ENCODE measurements at places on chromosomes 2 and 18. TPM values are rescaled to one million over a fixed set of nuclear protein-coding genes. Genes with fewer than 3 reads are reported as not detected.

GRCh38 chr18:46706968-46707367 lies 49.9 kb downstream of the ST8SIA5 start:
- no peak for DNase-seq
- no peaks in the 10 kb centered on the region for H3K4me1 ChIP-seq
- H3K4me3 ChIP-seq: no peak overlapping the region
- H3K36me3 ChIP-seq: no peaks in the 10 kb centered on the region
- no peaks in the 10 kb centered on the region for H3K27me3 ChIP-seq
- no peak overlapping the region for H3K27ac ChIP-seq

- H3K4me3 ChIP-seq: no peak overlapping the region
- H3K27me3 ChIP-seq: no peaks in the 10 kb centered on the region
- no peak overlapping the region for H3K27ac ChIP-seq
- no peaks in the 10 kb centered on the region for H3K36me3 ChIP-seq
- H3K4me1 ChIP-seq: no peaks in the 10 kb centered on the region
These were observed 75.8 kb downstream of the GRB14 start for GRCh38 chr2:164545484-164545883.

GRCh38 chr2:45138904-45139303 lies 129.7 kb upstream of the SIX2 start:
- H3K36me3 ChIP-seq: no peaks in the 10 kb centered on the region
- H3K4me3 ChIP-seq: no peak overlapping the region
- DNase-seq: no peak
- H3K4me1 ChIP-seq: peaks cover 4% of the 10 kb centered on the region
- H3K27me3 ChIP-seq: peaks cover 24% of the 10 kb centered on the region

GRCh38 chr18:24500766-24501165 lies 40.3 kb downstream of the HRH4 start:
- H3K27ac ChIP-seq: no peak overlapping the region
- H3K4me1 ChIP-seq: no peaks in the 10 kb centered on the region
- H3K27me3 ChIP-seq: peaks cover 27% of the 10 kb centered on the region
- H3K36me3 ChIP-seq: no peaks in the 10 kb centered on the region

- H3K36me3 ChIP-seq: peaks cover 38% of the 10 kb centered on the region
- H3K27me3 ChIP-seq: peaks cover 24% of the 10 kb centered on the region
- peaks cover 40% of the 10 kb centered on the region for H3K4me1 ChIP-seq
These were observed 91.4 kb upstream of the IL1R2 start for GRCh38 chr2:101900375-101900774.

DNA sequence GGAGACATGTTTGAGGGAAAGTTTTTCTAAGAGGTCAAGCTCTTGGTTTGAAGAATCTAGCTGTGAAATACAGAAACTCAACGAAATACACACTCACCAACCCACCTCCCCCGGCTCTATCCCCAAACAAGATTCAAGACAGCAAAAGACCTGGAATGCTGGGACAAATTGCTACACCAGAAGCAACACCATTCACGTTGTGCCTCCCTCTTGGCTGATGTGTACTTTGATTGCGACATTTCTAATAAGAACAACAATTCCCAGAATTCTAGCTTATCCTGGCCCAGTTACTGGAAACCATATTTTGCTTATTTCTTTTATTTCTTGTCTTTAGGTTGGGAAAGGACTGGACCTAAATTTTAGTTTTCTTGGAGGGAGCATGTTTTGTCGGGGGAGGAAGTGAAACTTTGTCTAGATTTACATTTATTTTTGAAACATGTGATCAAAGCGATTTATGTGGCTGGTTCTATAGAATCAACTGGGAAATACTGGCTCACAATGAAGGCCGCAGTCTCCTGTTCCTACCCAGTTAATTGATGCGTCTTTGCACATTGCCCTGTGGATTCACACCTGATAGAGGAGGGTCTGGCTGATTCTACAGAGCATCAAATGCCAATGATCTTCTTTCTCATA lies 29.6 kb upstream of the LPIN1 start:
- H3K27ac ChIP-seq: no peak overlapping the region
- DNase-seq: no peak
- no peaks in the 10 kb centered on the region for H3K36me3 ChIP-seq
- H3K4me1 ChIP-seq: peaks cover 11% of the 10 kb centered on the region
- peaks cover 20% of the 10 kb centered on the region for H3K27me3 ChIP-seq
- H3K4me3 ChIP-seq: no peak overlapping the region

GRCh38 chr2:24489465-24490180 lies 1.4 kb upstream of the NCOA1 start:
- peaks cover 50% of the 10 kb centered on the region for H3K4me1 ChIP-seq
- peak; percentile 9 for DNase-seq
- H3K4me3 ChIP-seq: peak overlapping the region; percentile 91
- no peaks in the 10 kb centered on the region for H3K36me3 ChIP-seq
- H3K27me3 ChIP-seq: no peaks in the 10 kb centered on the region
- H3K27ac ChIP-seq: peak overlapping the region; percentile 99

DNA sequence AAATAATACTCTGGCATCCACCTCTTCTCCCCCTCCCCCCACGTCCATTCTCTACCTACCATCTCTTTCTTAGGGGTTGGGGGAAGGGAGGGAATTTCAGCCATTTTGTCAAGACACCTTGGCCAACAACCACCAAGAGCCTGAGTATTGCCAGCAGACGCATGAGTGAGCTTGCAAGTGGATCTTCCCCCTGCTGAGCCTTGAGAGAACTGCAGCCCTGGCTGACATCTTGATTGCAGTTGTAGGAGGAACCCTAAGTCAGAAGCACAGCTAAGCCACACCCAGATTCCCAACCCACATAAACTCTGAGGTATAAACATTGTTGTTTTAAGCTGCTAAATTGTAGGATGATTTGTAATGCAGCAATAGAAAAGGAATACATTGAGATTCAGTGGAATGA lies 165.6 kb downstream of the TMEFF2 start:
- H3K27ac ChIP-seq: no peak overlapping the region
- no peaks in the 10 kb centered on the region for H3K27me3 ChIP-seq
- H3K4me1 ChIP-seq: no peaks in the 10 kb centered on the region
- H3K4me3 ChIP-seq: no peak overlapping the region

DNA sequence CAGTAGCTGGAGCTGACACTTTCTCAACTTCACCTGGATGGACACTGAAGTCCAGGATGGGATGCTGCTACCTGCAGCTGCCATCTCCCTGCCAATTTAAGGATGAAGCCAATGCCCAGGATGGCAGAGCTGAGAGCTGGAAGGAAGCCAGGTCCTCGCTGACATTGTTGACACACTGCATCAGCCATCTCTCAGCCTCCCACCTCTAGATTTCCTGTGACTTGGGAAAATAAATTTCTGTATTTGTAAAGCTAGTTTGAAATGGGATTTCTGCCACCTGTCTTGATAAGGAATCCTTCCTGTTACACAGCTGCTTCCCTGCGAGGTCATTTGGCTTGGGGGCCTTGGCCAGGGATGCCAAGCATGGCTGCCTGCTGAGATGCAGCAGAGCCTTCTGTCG lies 43.5 kb downstream of the KCTD1 start:
- H3K36me3 ChIP-seq: no peaks in the 10 kb centered on the region
- no peak overlapping the region for H3K4me3 ChIP-seq
- H3K27ac ChIP-seq: no peak overlapping the region
- no peaks in the 10 kb centered on the region for H3K4me1 ChIP-seq

The SLC30A3 gene
- 2.3 TPM for total RNA-seq

The IKZF2 gene
- total RNA-seq: 19.1 TPM

The PCARE gene
- not detected for total RNA-seq

The RAX gene
- total RNA-seq: not detected

The EVX2 gene
- not detected for total RNA-seq

All from activated T-cell treated with anti-CD3 and anti-CD28 coated beads, Interleukin-2, amount 50 U/mL, for 72 hours (primary cell).